ENCODE measurements at places on chromosomes 3 and 15. TPM values are rescaled to one million over a fixed set of nuclear protein-coding genes. Genes with fewer than 3 reads are reported as not detected.

Gene ALCAM
- 38.3 TPM for total RNA-seq

DNA sequence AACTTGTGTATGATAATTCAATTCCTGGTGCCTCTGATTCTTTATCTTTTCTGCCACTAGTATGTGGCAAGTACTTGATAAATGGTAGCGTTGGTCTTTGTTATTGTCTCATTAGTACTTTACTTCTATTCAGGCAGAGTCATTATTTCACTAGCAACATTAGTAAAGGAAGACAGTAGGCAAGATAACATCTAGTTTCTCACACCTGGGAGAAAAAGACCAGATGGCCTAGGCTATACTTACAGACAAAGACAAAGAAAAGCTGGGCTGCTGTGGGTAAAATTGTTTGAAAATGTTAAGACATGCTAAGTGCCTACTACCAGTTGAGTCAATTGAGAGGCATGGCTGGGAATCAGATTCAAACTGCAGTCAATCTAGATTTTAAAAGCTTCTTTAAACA lies 198.7 kb upstream of the CMC1 start:
- DNase-seq, result no peak

Gene ADAM10
- total RNA-seq, result 143 TPM

Gene COPG1
- total RNA-seq, result 74.7 TPM

DNA sequence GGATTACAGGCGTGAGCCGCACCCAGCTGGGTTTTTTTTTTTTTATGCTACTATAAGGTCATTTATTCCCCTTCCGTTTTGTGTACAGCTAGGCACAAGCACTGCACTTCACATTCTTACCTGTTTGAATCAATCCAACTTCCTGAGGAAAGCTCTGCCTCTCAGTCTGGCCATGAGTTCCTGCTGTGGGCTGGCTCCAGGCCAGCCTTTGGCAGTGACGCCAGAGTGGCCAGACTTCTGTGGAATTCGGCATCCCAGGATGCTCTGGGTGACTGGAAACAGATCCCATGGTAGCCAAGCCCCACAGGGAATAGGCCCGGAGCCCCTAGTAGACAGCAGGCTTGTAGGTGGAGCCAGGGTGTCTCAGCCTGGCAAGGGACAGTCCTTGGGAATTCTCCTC lies 21.5 kb upstream of the TIMP4 start:
- no peak for DNase-seq

- DNase-seq, result peak; percentile 77
Measured at GRCh38 chr3:186060222-186060621, 48.7 kb downstream of the ETV5 start.

DNA sequence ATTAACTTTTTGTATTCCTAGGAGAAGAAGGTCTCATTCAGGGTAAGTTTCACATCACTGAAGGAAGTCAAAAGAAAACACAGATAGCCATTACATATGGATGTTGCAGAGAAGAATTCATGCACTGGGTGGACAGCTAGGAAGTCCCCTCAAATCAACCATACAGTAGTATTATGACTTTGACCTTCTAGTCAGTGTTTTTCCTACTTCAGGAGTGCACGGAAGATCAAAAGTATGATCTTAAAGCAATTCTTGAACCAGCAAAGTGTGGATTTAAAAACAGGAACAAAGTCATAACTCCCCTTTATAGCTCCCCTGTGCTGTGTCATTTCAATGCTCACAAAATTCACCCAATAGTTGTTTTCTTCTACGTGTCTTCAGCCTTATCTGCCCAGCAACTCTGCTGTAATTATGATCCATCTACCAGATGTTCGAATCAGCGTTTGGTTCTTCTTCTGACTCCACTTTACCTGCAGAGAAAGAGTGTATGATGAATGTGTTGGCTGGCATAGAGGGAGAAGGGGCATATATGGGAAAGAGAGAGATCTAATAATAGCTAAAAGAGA lies 118.1 kb upstream of the MEIS2 start:
- DNase-seq, result no peak

DNA sequence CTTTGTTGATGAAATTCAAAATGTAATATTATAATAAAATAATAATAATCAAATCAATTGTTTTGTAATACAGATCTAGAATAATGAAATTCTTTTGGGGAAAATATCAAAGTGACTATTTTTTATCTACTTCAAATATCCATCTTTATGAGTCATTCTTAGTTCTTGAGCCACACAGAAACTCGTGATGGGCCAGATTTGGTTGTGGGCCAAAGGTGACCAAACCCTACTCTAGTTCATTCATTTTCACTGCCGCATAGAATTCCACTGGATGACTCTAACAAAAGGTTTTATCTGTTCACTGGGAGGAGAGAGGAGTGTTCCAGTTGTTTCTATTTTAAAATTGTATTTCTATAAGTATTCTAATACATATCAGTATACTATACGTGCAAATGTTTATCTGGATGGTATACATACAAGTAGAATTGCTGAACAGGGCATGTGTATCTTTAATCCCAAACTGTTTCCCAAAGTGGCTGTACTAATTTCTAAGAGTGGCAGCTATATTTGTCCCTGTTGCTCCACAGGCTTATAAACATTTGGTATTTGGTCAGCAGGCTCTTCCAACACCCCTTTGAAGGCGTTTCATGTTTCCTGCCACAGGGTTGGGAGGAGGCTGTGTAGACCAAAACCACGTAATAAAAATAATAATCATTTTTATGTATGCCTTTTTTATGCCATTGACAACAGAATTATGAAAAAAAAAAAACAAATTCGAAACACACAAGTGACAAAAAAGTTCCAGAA lies 7.3 kb upstream of the RTP3 start:
- no peak for DNase-seq

Measured in thymus (tissue), 14 donors.